NCI-H187 treated with DMSO at 0.1 percent for 48 hours (cell line): ENCODE measurements at places on chromosomes 12 and 14.

GRCh38 chr14:85622106-85622505, 92.2 kb downstream of the FLRT2 start:
- DNase-seq = no peak

DNA sequence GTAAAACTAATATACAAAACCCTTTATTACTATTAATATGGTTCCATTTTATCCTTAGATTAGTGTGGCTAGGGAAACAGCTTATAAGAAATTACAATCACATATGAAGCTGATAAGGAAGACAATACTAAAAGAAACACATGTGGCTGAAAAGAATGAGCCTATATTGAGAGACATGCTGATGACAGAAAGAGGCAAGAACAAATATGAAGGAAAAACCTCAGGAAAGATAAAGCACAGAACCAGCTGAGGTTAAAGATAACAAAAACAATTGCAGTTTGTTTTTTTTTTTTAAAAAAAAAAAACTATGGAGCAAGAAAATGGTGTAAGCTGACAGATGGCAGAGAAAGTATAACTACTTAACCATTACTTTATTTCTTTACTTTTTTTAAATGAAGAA, 69.2 kb upstream of the OSBPL8 start:
- no peak for DNase-seq

- no peak for DNase-seq
Observed at GRCh38 chr12:50088577-50089335, 3.6 kb downstream of the SMARCD1 start.

- no peak for DNase-seq
Observed at GRCh38 chr12:97862072-97862471, 399.5 kb downstream of the RMST start.

DNA sequence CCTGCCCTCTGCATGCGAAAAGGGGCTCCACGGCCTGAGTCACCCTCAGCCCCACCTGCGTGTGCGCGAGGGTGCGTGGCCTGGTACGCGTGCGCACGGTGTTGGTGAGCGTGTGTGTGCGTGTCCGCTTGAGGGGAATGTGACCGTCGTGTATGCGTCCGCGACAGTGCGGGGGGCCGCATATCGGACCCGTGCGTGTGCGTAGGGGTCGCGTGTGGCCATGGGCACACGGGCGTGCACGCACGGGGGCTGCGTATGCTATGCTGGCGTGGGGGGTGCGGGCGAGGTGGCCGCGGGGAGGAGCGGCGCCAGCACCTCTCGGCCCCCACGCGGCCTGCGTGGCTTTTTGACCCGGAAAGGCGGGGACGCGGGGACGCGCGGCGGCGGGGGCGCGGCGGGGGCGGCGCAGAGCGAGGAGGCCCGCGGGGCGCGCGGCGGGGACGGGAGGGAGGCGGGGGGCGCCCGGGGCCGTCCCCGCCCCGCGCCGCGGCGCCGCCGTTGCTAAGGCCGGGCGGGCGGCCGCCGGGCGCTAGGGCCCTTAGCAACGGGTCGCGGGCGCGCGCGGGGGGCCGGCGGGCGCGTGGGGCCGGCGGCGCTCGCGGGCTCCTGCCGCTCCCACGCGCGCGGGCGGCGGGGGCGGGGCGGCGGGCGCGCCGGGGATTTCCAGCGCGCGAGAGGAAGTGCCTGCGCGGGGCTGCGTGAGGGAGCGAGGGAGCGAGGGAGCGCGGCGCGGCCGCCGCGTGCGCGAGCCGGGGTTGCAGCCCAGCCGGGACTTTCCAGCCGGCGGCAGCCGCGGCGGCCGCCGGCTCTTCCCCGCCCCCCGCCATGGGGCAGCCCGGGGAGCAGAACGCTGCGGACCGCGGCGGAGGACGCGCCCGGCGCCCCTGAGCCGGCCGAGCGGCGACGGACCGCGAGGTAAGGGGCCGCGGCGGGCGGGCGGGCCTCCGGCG, at the start of gene TRAF3:
TSS of gene TRAF3 (plus strand) at position 689 of the 950 bp plus-strand sequence. CDS start 92,753 bp downstream, outside the sequence.
- no peak for DNase-seq

GRCh38 chr14:51464411-51464810, 187.3 kb upstream of the FRMD6 start:
- no peak for DNase-seq

GRCh38 chr12:117100851-117101673, 1.8 kb upstream of the TESC start:
- no peak for DNase-seq

- DNase-seq = no peak
Observed at GRCh38 chr14:35268946-35269345, 23.2 kb upstream of the PSMA6 start.

- no peak for DNase-seq
Observed at GRCh38 chr12:49540229-49541139, 1.7 kb downstream of the KCNH3 start.

DNA sequence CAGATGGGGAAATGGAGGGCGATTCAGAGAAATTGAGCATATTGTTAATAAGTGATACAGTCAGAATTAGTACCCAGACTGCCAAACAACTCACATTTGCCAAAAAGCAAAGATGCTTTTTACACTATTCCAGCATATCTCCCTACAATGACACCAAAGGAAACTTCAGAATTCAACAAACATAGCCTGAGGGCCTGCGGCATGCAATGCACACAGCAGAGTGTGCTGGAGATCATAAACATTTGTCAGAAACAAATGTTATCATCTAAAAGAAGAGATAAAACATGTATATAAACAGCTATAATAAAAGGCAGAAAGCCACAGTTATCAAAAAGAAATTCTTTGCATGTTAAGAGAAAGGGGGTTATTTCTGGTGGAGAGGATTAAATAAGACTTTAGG, 20.1 kb upstream of the GARIN6 start:
- DNase-seq = no peak

DNA sequence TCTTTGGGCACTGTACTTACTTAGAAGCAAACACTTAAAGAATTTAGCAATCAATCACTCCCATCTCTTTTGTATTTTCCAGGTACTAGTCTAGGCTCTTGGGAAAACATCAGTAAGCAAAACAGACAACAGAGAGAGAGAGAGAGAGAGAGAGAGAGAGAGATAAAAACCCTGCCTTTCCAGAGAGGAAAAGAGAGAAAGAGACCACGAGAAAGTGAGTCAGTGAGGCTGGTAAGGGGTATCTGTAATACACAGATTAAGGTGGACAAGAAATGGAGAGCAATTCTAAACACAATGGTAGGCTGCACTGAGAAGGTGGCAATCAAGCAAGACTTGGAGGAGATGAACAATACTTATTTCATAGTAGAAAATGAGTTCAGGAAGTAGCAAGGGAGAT, 119.9 kb upstream of the OVCH1 start:
- DNase-seq = no peak

DNA sequence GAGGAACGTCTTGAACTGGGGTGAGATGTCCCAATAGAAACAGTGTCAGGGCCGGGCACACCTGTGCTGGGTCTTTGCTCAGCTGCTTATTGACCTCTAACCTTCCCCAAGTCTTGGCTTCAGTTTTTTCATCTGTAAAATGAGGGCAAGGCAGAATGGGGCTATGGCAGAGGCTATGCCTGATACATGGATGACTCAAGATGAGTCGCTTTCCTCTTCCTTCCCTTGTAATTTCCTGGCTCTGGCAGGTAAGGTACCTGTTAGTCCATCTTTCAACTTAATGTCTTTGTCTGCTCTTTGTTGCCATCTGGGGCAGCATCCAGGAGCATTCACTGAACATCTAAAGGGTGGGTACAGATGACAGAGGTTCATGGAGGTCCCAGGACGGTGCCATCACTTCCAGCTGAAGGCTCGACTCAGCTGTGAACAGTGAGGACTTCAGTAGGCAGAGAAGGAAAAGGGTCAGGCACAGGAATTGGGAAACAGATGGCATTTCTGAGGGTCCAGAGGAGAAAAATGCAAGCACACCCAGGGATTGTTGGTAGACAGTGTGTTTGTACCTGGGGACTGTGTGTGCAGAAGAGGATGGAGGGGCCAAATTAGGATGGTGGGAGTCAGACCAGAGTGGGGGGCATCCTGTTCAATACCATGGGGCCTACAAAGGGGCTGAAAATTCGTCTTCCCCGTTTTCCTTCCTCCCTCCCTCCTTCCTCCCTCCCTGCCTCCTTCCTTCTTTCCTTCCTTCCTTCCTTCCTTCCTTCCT, 268.3 kb downstream of the VRK1 start:
- no peak for DNase-seq

GRCh38 chr12:6635375-6635855, 344 bp downstream of the LPAR5 start:
- no peak for DNase-seq

- DNase-seq = no peak
Observed at GRCh38 chr14:89017417-89017816, 193.0 kb downstream of the TTC8 start.

GRCh38 chr12:113119980-113120669, 15.4 kb downstream of the RASAL1 start:
- DNase-seq = no peak

- no peak for DNase-seq
Observed at GRCh38 chr14:23661542-23661941, 25.4 kb downstream of the DHRS2 start.

- no peak for DNase-seq
Observed at GRCh38 chr12:120012067-120012621, 23.1 kb downstream of the BICDL1 start.

DNA sequence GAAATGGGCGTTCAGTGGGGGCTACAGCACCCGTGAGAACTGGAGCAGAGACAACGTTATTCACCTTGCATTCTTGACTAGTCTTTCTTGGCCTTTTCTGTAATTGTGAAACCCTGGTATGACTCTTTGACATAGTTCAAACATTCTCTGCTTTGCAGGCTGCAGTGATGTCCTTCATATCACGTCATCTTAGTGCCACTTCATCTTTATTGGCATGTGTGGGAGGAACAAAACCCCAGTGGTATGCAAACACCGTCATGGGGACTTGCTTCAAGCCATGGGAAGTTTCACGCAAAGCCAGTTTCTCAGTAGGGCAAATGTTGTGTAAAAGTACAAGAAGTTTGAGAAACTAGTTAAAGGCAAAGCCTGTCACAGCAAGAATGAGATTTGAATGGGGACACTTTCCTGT, 20.2 kb upstream of the DUSP16 start:
- no peak for DNase-seq

DNA sequence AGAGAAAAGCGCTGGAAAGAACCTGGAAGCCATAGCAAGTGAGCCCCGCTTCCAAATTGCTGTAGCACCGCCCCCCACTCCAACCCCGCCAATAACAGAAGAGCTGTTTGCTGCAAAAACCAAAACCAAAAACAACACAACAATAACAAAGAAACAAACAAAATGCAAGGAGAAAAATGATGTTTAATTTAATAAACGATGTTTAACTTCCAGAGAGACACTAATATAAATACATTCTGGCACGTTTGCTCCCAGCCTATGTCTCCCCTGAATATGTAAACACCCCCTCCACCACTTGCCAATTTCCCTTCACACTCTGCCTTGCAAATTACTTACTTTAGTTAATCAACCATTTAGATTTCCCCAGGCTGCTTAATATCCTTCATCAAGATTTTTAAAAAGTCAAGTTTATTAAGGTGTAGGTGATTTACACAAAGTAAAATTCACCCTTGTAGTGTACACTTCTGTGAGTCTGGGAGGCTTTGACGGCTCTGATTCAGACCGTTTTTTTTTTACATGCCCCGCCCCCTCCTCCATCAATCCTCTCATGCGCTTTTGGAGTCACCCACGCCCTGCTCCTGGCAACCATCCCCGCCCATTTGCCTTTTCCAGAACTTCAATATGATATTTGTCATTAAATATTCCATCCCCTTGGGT, 482 bp upstream of the IFI27L2 start:
- no peak for DNase-seq

DNA sequence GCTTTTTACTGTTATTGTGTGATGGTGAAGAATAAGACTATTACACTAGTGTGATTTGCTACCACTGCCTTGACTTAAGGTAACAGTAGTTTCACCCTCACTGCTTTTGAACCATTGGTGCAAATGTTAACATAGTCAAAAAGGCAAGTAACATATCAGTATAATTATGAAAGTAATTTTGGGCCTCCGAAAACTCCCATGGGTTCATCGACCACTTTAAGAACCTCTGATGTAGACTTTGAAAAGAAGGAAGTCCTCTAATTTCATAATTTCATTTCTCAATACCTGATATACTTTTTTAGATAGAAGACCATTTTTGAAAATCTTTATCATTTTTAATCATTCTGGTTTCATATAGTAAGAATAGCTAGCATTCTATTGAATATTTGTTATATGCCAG, 57.7 kb downstream of the ETNK1 start:
- DNase-seq = no peak

DNA sequence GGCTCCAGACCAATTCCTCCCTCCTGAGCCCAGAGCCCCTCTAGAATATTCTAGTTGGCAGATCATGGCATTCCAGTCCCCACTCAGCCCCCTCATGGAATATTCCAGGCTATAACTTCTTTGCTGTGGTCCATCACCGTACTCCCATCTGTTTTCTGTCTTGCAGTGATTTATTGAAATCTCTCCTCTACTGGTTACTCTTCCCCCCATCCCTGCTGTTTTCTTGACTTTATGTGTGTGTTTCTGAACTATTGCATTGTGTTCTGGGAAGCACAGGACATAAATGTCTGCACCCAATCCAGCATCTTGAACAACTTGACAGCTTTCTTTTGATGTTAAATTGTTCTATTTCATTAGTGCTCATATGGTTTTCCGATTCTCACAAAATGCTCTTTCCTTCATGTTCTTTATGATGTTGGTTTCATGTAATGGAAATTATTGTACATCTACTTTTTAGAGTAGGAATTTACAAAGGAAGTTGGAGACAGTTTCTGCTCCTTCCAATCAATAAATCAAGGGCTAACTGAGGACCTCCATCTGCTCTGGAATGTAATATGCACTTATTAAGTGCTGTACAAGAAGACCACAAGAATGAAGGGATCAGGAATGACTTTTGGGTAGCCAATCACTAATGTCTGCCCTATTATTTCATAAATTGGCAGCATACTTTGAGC, 26.3 kb downstream of the PDE6H start:
- DNase-seq = no peak

DNA sequence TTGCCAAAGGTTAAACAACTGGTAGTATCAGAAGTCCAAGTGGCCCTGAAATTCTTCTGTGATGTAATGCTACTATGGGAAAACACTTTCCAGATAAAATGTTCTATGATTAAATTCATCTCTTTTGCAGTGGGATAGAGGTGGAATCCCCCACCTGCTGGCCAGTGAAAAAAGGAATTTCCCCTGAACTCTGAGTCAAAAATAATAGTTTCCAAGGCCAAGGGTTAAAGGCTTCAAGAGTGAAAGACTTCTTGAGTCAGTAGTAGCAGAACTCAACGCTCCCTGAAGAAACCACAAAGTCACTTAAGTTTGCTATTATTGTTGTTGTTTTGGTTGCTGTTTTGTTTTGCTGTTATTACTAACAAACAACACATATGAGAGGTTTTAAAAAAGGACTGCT, 330.8 kb downstream of the SOX5 start:
- DNase-seq = no peak

- DNase-seq = no peak
Observed at GRCh38 chr14:97544571-97544970, 747.4 kb downstream of the VRK1 start.
